ENCODE measurements at places on chromosomes 5 and 9.

DNA sequence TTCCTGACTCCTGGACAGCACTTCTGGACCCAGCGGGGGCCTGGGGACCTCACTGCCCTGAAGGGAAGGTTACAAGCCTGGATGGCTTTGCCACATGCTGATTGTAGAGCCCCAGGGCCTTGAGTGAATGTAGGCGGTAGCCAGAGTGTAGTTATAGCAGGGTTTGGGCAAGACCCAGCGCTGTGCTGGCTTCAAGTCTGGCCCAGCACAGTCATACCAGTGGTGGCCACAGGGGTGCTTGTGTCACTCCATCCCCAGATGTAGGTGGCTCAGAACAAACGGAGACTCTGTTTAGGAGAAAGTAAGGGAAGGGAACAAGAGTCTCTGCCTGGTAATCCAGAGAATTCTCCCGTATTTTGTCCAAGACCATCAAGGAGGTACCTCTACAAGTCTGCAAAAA lies 84.6 kb downstream of the STARD4 start:
- DNase-seq, result no peak

GRCh38 chr9:2354216-2354615 lies 267.4 kb upstream of the VLDLR start:
- no peak for DNase-seq

DNA sequence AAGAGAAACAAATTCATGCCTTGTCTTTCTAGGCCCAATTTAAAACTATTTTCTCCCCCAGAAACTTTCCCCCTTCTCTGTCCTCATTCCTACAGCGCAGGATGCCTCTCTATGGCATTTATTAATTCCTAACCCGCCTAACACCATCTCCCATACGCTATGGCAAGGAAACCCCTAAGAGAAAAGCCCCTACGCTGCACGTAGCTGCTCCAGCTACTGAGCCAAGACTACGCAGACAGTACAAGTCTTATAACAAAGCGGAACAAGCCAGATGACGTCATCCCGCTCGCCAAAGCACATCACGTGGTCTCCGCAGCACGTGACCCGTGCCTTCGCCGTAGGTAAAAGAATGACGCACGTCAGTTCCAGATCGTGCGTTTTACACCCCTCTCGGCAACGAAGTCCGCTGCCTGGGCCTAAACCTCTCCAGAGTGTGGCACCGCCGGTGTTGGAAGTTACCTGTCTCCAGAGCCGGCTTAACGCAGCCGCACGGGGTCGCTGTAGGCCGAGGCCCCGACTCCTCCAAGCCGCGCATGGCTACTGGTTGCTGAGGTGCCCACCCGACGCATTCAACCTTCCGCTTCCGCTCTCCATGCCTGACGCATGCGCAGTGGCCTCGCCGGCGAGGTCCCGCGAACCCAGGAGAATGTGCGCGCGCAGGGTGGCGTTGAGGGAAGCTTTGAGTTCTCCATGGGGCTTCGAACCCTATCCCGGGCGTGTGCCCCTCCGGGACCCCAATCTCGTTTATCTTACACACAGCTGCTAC lies at the start of gene TRMO:
TSS of gene TRMO (minus strand) at position 542 of the 766 bp plus-strand sequence. CDS start at position 535, 7 bp downstream.
- peak; percentile 98 for DNase-seq

DNA sequence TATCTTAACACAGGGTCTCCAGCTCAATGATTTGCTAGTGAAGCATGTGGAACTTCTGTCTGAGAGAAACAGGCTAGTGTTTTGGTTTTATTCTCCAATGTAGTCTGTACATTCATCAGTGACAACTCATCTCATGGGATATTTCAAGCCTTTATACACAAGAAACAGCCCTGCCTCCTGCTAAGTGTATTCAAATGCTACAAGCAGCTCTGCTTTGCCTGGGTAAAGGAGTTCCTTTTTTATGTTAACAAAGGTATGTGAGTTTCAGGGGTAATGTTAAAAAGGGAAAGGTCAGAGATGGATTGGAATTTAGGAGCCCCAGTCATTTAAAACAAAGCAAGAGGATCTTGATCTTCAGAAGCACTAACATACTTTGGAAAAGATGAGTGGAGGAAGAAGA lies 498.7 kb downstream of the ISL1 start:
- DNase-seq, result no peak

DNA sequence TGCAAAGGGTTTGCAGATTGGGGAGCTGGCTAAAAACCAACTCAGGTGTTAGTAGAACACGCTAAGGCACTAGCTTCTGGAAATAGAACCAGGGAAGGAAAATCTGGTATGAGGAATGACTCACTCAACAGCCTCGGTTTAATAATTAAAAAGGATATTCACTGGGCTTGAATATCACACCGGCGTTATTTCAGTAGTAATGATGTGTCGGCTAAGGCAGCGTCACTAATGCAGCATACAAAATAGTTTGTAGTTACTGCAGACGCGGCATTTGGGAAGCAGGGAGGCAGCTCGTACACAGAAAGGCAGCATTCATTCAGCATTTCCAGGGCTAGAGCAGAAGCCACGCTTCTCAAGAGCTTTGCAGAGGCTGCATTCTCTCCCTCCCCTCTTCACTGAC lies 1.7 kb downstream of the ADRA1B start:
- no peak for DNase-seq

DNA sequence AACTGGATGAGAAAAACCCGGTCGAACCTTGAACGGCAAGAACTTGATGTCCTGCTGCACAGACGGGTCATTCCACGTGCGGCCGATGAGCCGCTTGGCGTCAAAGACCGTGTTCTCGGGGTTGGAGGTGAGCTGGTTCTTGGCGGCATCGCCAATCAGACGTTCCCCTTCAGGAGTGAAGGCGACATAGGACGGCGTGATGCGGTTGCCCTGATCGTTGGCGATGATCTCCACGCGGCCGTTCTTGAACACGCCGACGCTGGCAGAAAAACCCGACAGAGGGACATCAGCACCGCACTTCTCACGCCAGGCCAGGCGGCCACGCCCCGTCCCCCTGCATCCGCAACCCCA lies 519 bp downstream of the HSPA5 start:
- DNase-seq, result no peak

GRCh38 chr9:115008536-115009270 lies 78.3 kb upstream of the TNFSF8 start:
- DNase-seq, result no peak

DNA sequence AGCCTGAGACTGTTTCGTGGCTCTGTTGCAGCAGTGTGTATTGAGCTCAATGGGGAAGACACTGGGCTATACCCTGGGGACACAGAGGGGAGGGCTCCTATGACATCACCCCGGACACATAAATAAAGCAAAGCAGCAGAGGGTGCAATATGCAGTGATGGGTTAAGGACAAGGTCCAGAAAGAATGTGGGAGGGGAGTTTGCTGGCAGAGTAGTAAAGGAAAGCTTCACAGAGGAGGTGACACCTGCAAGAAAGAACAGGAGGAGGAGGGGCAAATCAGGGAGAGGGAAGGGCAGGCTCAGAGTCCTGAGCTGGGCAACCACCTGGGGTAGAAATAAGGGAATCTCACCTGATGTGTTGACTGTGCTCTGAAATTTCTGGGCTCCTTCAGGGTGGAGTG lies 35.3 kb upstream of the CDKN2AIPNL start:
- DNase-seq, result no peak

DNA sequence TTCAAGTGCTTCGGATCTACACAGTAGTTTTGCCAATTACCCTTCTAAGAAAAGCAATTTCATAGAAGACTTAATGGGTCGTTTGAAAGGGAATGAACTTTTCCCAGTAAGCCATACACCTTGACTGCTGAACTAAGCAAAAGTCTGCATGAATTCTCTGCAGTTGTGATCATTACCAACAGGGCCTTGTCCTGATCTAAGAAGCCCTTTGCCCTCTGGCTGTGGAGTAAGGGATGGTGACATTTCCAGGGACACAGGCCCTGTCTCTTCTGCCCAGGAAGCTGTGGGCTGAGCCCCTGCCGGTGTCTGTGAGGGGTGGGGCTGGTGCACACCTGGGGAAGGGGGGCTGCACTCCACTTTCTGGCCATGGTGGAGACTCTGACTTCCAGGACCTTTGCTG lies 30.5 kb downstream of the ZDHHC11 start:
- no peak for DNase-seq

GRCh38 chr9:120394058-120394669 lies 185.8 kb downstream of the CDK5RAP2 start:
- DNase-seq, result no peak

GRCh38 chr5:180287404-180287803 lies 4.5 kb downstream of the MAPK9 start:
- no peak for DNase-seq

DNA sequence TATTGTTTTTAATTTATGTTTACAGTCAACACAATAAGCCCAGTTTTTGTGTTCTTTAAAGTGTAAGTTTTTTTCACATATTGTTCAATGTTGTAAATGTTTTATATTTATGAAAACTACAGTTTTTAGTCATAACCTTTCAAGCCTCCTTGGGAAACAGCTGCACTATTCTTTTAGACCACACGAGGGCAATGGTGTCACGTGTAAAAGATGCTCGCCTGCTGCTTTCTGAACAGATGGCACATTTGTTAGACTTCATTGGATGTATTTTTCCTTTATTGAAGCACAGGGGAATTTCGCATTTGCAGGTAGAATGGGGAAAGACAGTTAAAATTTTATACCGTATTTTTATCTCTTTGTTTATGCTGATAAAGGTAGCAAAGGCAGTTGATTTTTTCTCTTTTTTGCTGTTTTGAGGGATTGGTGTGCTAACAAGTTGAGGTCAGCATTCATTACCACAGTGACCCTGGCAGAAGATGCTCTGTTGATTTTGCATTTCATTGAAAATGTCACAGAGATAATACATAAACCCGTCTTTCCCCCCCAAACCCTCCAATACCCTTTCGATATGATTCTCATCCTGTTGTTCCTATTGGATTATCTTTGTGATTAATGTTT lies 59.0 kb downstream of the MAT2B start:
- DNase-seq, result peak; percentile 68

GRCh38 chr5:139838381-139839197 lies 43.0 kb downstream of the PSD2 start:
- no peak for DNase-seq

DNA sequence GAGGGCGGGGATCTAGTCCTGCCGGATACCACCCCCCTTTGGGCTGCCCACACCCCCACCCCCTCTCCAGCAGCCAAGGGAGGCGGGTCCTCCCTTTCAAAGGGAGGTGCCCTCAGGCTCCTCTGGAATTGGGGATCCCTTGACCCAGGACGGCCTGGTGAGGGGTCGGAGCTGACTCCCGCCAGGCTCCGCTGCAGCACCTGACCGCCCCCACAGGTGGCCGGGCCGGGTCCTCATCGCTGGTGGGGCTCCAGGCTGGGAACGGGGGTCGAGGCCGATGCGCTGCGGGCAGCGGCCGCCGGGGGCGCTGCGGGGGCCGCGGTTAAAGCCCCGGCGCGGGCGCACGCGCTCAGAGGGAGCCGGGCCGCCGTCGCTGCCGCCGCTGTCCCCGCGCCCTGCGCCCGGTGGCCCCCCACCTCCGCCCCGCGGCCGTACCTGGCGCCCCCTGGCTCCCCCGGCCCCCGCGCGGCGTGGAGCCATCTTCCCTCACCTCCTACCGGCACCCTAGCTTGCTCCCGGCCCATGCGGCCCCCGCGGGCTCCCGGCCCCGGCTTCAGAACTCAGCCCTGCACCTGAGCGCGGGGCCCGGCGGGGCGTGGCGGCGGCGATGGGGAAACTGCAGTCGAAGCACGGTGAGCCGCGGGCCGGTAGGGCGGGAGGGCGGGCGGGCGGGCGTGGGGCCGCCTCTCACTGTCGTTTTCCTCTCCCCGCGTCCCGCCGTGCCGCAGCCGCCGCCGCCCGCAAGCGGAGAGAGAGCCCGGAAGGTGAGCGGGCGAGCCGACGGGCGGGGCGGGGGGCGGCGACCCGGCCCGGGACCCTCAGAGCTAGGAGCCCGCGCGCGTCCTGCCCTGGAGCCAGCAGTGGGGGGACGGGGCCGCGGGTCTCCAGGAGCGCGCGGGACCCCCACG lies at the start of gene NKD2:
TSS of gene NKD2 (plus strand) at position 352 of the 908 bp plus-strand sequence. CDS start at position 608, 256 bp downstream.
- peak; percentile 25 for DNase-seq

Data from CD4-positive, alpha-beta T cell treated with Interleukin-10 for 1 hour (primary cell).